ENCODE measurements at places on chromosomes 5 and 9.

DNA sequence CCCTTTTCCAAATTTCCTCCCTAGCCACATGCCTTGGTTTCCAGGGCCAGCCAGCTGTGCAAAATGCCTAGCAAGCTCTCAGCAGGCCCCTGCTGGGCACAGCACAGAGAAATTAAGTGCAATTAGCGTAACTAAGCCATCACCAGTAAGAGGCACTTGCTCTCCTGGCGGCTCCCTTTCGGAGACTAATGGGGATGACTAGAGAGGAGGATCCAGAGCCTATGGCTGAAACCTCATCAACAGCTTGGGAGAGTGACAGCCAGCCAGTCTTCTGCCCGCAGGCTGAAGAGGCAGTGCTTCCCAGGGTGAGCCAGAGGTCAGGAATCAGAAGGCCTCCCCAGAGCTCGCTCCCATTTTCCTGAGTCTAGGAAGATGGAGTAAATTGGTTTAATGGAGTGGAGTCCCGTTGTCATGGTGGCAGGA is 108.4 kb downstream of the KCNIP1 start:
- DNase-seq, result no peak

- DNase-seq, result no peak
Observed at GRCh38 chr5:140647042-140647419, 399 bp downstream of the NDUFA2 start.

DNA sequence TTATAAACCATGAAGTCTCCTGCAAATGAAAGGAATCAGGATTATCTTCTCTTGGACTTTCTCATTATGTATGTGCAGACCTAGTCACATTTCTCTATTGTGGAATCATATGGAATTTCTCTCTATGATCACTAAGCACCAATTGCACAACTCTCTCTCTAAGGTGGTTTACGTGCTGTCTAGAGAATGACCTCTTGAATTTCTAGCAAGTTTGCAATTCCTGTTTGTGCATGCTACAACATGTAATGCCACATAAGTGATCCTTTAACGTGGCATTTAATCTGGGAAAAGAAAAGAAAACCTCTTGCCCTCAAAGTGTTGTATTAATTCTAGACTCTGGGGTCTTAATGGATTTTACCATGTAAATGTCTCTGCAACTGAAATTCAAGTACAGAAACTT is 5.0 kb upstream of the PPP2R2B start:
- no peak for DNase-seq

GRCh38 chr9:87029905-87030304 is 82.6 kb upstream of the GAS1 start:
- DNase-seq, result no peak

- no peak for DNase-seq
Observed at GRCh38 chr5:135264451-135265440, 134.3 kb downstream of the MACROH2A1 start.

DNA sequence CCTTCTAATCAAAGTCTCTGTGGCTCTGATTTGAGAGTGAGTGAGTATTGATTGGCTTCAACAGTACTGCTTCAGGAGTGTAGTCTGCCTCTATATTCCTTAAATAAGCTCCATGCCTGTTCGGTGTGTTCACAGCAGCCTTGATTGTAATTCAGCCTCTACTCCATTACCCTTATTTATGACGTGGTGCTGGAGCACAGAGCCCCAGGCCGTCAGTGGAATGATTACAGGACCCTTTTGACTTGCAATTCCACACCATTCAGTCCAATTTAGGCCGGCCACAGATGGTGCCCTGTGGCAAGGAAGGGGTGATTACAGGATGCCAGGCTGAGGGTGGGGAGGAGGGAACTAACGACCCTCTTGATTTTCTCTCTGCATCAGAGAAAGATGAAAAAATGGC is 110.3 kb downstream of the ASTN2 start:
- DNase-seq, result no peak

- no peak for DNase-seq
Observed at GRCh38 chr5:91541696-91542095, 158.6 kb upstream of the ARRDC3 start.

DNA sequence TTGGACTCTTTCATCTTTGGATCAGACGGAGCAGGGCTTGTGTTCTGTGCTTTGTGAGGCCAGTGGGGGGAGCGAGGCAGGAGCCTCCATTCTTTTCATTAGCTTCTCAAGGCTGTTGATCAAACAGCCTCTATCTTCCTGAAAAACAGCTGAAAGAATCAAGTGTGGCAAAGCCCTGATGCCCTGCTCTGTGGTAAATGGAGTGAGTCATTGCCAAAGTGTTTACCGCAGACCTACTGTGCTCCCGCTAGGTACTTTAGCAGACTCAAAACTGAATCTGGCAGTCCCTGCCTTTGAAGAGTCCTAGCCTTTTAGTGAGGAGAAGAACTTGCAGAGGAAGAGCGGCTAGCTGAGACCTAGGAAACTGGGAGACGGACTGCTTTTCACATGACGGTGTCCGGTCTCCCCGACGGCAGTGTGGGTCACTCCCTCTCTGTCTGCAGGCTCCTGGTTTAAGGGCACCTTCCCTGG is 3.3 kb downstream of the ANKRD33B start:
- no peak for DNase-seq

- DNase-seq, result no peak
Observed at GRCh38 chr5:135944967-135945560, 9.7 kb downstream of the LECT2 start.

GRCh38 chr5:67510204-67510603 is 313.6 kb upstream of the CD180 start:
- DNase-seq, result no peak

DNA sequence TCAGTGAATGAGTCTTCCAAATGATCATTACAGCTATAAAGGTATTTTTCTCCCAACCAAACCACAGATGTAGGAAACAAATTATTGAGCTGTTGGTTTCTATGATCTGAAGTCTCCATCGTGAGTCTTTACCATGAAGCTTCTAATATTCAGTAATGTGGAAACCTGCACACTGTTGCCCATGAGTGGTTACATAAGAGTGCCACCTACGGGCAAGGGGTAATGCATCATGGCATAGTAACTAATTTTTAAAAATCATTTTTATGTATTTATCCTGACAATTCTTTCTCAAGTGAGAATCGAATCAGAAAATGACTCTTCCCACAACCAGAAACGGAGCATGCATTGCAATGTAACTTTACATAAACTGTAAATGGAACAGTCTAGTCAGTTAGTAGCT is 282.5 kb upstream of the SMARCA2 start:
- DNase-seq, result no peak

DNA sequence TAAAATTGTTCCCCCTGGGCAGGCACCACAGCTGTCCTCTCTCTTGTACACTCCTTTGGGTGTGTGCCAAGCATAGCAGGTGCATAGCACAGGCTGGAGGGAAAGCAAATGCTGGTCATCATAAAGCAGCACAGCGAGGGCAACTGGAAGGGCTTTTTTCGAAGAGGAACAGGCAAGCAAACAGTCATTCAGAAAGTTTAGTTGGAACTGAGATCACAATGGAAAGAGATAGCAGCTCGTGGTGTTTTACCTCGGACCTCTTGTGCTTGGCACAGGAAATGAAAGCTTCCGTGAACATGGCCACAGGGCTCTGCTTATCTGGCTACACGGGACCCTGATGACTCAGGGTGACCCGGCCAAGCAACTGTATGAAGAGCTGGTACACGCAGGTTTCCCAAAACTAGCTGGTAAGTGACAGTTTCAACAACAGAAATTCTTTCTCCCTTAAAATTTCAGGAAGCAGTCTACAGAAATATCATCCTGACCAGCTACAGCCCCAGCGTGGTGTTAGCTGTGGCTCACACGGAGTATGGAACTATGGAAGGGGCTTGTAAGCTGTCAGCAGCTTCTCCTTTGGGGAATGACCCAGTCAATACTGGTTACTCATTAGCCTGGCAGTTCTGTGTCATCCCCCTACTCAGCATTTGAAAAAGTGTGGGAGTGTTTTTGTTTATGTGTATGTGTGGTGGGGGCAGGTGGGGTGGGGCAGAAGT is 48.1 kb downstream of the POC5 start:
- peak; percentile 46 for DNase-seq

- no peak for DNase-seq
Observed at GRCh38 chr5:58965677-58966414, 383.0 kb downstream of the RAB3C start.

GRCh38 chr9:108980893-108981292 is 32.4 kb downstream of the CTNNAL1 start:
- DNase-seq, result no peak

GRCh38 chr9:124009531-124010217 is 1.9 kb upstream of the LHX2 start:
- DNase-seq, result no peak

- no peak for DNase-seq
Observed at GRCh38 chr5:33470544-33470943, 29.8 kb downstream of the TARS1 start.

DNA sequence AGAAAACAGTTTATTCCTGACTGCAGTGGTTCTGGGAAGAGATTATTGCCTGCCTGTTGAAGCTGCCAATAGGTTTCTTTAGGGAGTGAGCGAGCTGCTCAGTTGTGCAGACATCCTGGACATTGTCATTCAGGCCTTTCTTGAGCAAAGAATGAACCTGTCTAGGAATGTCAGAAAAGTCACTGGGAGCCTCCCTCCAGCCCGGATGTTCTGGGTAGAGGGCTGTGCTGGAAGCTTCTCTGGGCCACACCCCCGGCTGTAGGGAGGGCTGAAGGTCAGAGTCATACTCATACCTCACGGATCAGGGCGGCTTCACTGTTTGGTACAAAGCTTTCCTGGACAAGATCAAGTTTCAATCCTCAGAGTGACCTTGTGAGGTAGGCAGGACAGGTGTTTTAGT is 33.4 kb upstream of the TBC1D2 start:
- DNase-seq, result no peak

DNA sequence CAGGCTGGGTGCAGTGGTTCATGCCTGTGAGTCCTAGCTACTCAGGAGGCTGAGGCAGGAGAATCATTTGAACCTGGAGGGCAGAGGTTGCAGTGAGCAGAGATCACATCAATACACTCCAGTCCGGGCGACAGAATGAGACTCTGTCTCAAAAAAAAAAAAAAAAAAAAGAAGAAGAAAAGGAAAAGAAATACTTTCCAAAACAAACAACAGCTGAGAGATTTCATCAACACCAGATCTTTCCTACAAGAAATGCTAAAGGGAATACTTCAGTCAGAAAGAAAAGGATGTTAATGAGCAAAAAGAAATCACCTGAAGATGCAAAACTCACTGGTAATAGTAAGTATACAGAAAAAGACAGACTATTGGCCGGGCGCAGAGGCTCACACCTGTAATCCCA is 8.4 kb downstream of the CCIN start:
- no peak for DNase-seq

DNA sequence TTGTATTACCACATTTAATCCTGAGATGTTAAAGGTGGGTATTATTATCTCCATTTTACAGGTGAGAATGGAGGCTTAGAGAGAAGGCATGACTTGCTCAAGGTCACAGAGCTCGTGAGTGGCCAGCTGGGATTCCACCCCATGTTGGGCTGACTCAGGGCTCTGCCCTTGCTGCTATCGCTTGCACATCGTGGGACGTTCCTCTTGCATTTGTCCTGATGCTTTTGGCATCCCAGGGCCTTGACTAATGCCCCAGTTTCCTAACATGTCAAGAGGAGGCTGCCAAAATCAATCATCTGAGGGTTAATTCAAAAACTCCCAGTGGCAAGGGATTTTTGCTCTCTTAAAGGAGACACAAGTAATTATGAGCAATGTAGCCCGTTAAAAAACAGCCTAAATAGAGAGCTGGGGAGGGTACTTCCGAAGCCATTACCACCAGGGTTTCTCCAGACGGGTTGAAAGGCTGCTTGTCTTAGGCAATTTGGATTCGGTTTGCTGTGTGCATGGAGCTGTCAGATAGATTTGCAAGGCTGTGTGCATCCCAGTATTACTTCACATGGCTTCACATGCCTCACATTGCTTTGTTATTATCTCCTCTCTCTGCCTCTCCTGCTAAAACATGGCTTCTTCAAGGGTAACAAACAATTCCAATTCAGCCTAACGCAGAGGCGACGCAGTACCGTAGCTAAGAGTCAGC is 347.4 kb downstream of the DRD1 start:
- DNase-seq, result no peak

- DNase-seq, result no peak
Observed at GRCh38 chr5:143448518-143448917, 45.0 kb upstream of the NR3C1 start.

- DNase-seq, result no peak
Observed at GRCh38 chr5:42851481-42851880, 39.8 kb upstream of the SELENOP start.

- DNase-seq, result no peak
Observed at GRCh38 chr9:78278177-78278777, 18.6 kb upstream of the PSAT1 start.

DNA sequence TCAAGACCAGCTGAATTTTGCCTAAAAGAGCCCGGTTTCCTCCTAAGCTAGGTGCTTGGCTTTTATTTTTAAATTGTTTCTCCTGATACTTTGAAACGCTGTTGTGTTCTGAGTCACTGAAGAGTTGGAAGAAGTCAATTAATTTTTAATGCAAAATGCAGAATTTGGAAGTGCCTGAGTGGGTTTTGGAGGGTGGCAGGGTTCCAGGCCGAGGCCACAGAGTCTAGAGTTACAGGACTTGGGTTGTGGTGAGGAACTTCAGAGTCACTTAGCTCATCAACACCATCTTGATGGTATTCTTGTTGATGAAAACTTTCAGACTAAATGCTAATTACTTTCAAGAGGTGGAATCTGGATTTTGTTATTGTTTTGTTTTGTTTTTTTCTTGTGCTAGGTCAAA is 130.6 kb downstream of the PDZD2 start:
- DNase-seq, result no peak

DNA sequence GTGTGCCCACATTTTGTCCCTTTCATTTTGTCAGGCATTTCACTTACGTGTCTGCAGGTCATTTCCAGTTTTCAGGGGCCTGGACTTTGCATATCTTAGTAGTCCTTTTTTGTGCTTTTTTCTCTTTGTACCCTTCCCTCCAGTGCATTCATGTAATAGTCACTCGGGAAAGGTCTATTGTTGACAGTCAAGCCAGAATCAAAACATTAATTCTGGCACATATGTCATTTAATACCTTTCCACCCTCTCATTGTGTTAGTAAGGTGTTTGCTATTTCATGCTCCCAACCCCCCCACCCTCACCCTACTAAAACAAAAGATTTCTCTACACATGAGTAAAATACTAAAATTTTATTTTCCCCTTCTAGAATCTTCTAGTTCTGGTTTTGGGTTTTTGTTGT is 42.7 kb downstream of the UGCG start:
- DNase-seq, result no peak

DNA sequence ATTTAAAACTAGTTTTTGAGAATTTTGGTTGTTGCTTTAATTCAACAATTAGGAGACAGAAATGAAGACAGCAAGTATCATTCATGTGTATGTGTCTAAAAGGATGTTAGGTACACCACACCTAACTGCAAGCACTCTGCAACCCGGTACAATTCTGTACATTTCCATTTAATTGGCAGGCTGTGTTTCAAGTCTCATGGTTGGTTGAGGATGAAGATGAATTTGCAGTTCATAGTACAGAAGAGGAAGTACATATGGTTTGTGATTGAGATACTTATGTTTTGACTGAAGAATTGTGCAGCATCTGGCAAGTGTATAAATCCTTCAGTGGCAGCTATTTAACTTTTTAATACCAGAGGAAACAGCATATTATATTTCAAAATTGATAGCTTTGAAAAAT is 628.7 kb upstream of the ZNF608 start:
- DNase-seq, result no peak

GRCh38 chr9:81609782-81610739 is 79.3 kb downstream of the TLE1 start:
- DNase-seq, result no peak
